ENCODE measurements at places on chromosomes 2 and 18.

GRCh38 chr2:236210536-236210935 is 42.4 kb upstream of the GBX2 start:
- DNase-seq: no peak

DNA sequence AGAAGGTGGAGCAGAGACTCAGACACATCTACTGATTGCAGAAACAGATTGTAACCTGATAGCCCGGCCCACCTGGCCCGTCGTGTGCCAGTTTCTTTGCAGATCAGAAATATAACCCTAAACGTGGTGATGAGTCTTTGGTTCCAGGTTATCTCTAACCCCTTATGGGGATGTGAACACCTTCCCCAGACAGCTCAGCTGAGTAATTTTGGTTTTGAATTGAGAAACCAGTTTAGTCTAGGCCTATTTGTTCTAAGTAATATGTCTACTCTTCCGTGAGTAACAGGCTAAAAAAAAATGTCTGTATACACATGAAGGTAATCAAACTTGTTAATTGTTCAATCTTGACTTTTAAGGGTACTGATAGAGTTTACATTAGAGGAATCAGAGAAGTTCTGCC is 35.7 kb downstream of the RASGRP3 start:
- no peak for DNase-seq

- no peak for DNase-seq
These were observed 28.0 kb downstream of the RBBP8 start for GRCh38 chr18:22961156-22961555.

- DNase-seq: no peak
These were observed 59.9 kb upstream of the POU3F3 start for GRCh38 chr2:104793966-104794365.

DNA sequence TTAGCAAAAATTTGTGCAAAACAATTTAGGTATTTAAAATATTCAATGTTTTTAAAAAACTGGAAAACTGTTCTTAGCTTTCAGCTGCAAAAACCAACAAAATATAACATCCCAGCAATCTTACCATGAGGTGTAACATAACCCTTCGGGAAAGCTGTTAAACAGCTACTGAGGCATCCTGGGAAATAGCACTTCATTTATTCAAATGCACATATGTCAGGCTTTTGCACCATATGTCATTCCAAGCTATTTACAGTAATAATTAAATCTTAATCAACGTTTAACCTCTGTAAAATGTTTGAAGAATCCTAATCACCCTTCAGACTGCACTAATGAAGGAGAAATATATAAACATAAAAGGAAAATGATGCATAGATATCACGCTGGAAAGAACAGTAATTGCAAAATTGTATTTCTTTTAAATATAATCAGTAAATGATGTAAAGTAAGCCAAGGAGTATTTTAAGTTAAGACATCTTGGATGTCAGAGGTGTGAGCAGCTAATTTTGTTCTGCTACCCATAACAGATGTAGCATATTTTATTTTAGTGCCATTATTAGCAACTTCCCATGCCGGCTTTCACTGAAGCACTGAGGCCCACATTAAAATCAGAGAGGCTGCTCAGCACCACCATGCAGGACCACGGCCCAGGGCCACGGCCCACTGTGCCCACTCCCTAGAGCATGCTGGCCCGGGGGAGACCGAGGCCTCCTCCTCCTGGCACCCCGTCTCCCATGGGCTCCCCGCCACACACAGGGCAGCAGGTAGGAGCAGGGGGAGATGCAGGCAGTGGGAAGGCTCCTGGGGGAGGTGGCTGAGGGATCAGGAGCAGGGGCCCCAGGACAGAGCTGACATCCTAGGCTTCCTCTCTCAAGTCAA is 30.9 kb downstream of the EMX1 start:
- no peak for DNase-seq

DNA sequence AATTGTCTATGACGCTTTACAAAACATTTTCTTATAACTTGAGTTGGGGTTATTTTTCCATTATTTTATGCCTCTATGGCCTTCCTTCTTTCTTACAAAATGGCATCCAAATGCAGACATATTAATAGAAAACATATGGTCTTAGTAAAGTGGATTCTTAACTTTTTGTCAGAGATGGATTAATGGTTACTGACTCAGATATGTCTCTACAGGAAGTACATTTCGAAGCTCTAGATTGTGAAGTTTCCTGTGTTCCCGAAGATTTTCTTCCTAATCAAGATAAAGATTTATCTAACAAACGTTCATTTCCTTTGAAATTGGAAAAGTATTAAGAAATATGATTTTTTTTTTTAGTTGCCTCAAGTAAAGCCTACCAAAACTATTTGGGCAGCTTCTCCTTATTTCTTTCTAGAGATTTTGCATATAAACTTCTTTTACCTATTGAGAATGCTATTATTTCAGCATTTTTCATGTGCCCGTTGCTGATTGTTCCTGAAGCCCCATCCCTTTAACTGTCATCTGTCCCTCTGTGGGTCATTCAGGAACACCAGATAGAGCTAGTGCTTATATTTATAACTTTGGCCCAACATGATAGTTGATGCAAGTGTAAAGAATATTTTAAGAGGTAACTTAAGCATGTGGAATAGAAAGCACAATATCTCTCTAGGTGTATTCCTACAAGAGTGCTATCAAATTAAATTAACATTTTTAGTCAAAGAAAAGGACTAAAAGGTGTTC is 498.0 kb downstream of the CCDC85A start:
- no peak for DNase-seq

- DNase-seq: no peak
These were observed 1682.3 kb upstream of the PIK3C3 start for GRCh38 chr18:40272630-40273231.

GRCh38 chr2:162520959-162521358 is 177.0 kb downstream of the GCA start:
- DNase-seq: no peak

DNA sequence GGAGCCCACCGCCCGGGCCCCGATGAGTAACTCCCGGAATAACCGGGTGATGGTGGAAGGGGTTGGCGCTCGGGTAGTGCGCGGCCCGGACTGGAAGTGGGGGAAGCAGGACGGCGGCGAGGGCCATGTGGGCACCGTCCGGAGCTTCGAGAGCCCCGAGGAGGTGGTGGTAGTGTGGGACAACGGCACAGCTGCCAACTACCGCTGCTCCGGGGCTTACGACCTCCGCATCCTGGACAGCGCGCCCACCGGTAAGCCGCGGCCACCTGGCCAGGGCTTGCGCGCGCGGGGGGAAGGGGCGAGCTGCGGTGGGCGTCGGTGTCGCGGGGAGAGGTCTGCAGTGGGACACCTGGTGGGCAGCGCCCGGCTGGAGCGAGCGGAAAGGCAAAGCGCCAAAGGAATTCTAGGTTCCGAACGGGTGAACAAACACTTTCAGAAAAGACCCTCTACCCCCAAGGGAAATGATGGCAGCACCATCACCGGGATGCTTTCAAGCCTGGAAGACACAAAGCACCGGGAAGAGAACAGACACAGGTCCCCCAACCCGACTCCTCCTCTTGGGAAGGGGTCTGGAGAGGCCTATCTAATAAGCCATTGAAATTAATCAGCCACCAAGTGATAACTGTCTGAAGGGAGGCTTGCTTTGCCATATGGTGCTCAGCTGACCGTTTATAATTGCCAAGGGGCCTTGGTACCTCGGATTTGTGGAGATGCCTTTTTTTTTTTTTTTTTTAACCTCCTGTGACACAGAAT is 1.1 kb downstream of the MIB1 start:
- DNase-seq: no peak

GRCh38 chr2:88099798-88100488 is 27.9 kb downstream of the FABP1 start:
- DNase-seq: no peak

DNA sequence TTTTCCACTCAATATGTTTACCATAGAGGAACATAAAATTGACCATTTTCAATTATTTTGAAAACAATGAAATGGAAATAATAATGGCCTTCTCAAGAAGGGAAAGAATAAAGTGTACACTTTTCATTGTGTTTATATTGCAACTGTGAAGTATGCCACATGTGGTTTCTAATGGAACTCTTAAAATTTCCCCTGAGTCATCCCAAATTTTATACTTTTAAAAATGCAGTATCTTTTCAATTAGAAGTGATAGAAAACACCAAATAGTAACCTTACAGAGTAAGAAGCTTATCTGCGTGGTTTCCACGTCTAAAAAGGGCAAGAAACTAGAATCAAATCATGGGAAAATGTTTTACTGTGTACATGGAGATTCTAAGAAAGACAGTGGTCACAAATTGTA is 70.0 kb downstream of the SCG2 start:
- DNase-seq: no peak

DNA sequence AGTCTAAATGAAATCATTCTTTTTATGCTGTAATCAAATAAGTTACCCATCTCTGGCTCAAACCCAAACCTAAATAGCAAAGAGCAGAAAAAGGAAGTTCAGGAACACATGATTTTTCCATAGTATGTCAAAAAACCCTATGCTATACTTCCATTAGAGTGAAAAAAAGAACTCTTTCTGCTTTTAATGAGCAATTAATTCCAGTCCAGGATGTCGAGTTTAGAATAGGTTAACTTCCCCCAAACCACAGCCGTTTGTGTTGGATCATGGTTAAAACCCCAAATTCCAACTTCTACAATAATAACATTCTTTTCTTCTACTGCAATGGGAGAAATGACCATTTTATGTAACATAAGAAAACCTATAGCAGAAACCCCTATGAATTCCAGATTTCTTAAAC is 171.1 kb upstream of the NRP2 start:
- DNase-seq: no peak

DNA sequence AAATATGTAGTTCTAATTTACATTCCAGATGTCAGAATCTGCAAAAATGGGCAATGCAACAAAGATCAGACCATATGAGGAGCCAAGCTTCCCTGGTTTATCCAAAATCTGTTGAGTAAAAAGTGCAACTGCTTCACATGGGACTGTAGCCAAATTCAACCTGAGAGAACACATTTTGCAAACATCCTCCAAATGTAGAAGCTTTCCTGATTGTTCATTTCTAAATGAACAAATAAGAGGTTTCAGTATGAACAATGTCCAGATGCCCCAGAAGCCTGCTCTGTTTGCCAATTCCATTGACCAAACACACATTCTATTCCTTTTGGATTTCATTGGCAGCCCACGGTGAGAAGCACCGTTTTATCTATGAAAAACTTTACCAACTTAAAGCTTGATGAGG is 117.9 kb upstream of the OSR1 start:
- DNase-seq: no peak

GRCh38 chr18:23857756-23858155 is 156.8 kb upstream of the TTC39C start:
- DNase-seq: no peak

DNA sequence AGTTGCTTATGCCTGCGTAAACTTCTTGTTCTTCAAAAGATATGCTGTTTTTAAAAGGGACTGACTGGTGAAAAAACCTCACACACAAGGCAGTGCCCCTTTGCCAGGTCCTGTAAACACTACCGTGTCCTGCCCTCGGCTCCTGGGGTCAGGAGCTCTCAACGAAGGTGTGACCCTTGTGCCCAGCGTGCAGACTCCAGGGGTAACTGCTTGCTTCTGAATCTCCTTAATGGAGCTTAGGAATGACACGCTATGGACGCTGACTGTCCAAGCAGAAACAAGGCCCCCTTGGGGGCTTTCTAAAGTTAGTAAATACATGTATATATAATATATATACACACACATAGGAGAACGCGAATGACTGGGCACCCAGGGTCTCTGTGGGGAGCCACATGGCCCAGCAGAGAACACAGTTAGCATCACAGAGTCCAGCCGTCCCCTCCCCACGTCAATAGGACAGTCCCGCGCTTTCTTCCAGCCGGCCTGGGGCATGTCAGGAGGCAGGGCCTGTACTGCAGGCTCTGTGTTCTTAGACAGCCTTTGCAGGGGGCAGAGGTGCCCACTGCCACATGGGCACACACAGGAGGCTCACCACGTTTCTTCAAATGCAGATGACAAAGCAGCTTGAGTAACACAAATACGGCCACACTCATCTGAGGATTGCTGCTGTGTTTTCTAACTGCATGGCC is 96.1 kb downstream of the HDAC4 start:
- no peak for DNase-seq

- DNase-seq: no peak
These were observed 536 bp downstream of the VPS54 start for GRCh38 chr2:64018701-64019082.

DNA sequence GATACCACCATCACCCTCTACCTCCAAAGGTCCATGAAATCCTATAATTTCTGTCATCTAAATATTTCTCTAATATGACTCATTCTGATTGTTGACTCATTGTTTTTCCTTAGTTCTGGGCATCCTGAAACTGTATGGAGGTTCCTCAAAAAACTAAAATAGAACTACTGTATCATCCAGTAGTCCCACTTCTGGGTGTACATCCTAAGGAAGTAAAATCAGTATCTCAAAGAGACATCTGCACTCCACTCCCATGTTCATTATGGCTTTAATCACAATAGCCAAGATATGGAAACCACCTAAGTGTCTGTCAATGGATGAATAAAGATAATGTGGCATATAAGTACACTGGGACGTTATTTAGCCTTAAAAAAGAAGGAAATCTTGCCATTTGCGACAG is 125.8 kb upstream of the MYO3B start:
- no peak for DNase-seq

- DNase-seq: no peak
These were observed 26.6 kb downstream of the METTL8 start for GRCh38 chr2:171407030-171407675.

DNA sequence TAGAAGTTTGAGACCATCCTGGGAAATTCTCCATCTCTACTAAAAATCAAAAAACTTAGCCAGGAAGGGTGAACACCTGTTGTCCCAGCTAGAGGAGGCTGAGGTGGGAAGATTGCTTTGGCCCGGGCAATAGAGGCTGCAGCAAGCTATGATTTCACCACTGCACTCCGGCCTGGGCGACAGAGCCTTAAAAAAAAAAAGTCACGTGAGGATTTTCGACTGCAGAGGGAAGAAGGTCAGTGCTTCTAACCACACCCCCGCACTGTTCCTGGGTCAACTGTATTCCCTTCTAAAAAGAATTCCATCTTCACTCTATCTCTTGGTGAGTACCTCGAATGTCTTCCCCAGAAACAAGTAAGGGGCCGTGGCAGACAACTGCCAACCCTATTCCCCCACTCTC is 31.3 kb downstream of the ADAM17 start:
- DNase-seq: no peak

DNA sequence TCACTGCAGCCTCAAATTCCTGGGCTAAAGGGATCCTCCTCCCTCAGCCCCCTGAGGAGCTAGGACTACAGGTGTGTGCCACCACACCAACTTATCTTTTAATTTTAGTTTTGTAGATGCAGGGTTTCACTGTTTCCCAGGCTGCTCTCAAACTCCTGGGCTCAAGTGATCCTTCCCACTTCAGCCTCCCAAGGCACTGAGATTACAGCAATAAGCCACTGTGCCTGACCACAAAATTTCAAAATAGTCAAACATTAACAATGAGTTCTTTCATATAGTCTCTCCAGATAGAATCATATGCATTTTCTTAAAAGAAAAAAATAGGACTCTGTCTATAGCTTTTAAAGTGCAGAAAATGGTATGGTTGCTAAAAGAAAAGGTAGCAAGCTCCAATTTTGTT is 24.9 kb upstream of the PID1 start:
- DNase-seq: no peak
